ENCODE measurements at places on chromosomes 7 and 10. TPM values are rescaled to one million over a fixed set of nuclear protein-coding genes. Genes with fewer than 3 reads are reported as not detected.
A peak's percentile ranks its signal among the peaks of the same experiment; 100 is the strongest.

The FAM221A gene
- total RNA-seq, result 1.5 TPM

The COL1A2 gene
- total RNA-seq, result 164 TPM

GRCh38 chr7:75818472-75818871 lies 4.9 kb upstream of the CCL24 start:
- H3K27me3 ChIP-seq, result no peaks in the 10 kb centered on the region
- DNase-seq, result no peak
- no peak overlapping the region for H3K4me3 ChIP-seq
- no peaks in the 10 kb centered on the region for H3K4me1 ChIP-seq
- H3K36me3 ChIP-seq, result no peaks in the 10 kb centered on the region
- no peak overlapping the region for H3K27ac ChIP-seq

GRCh38 chr10:110456523-110457091 lies 41.1 kb upstream of the DUSP5 start:
- no peaks in the 10 kb centered on the region for H3K36me3 ChIP-seq
- DNase-seq, result peak; percentile 62
- H3K27me3 ChIP-seq, result no peaks in the 10 kb centered on the region
- no peak overlapping the region for H3K27ac ChIP-seq
- H3K4me1 ChIP-seq, result no peaks in the 10 kb centered on the region

DNA sequence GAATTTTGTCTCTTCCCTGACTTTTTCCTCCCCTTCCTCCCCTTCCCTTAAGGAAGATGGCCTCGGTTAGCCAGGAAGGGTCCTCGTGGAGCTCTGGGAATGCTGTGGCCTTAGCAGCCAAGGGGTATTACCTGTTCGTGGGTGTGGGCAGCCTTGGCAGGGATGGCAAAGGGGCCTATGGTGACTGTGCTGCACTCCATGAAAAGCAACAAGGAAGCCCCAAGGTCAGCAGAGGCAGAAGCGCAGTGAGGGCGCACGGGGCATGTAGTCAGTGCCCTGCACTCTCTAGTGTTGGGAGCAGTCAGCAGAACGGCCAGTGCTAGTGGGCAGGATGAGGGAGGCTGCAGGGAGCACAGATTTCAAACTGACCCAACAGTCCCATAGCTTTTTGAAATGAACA lies 191.8 kb downstream of the ADARB2 start:
- no peak for DNase-seq
- no peaks in the 10 kb centered on the region for H3K4me1 ChIP-seq
- H3K36me3 ChIP-seq, result no peaks in the 10 kb centered on the region
- no peaks in the 10 kb centered on the region for H3K27me3 ChIP-seq
- no peak overlapping the region for H3K27ac ChIP-seq

The ASB10 gene
- not detected for total RNA-seq

- no peak overlapping the region for H3K4me3 ChIP-seq
- H3K27ac ChIP-seq, result no peak overlapping the region
- DNase-seq, result no peak
- H3K4me1 ChIP-seq, result no peaks in the 10 kb centered on the region
- no peaks in the 10 kb centered on the region for H3K27me3 ChIP-seq
Measured at GRCh38 chr7:6293202-6293601, 20.8 kb upstream of the CYTH3 start.

- no peaks in the 10 kb centered on the region for H3K27me3 ChIP-seq
- peaks cover 6% of the 10 kb centered on the region for H3K4me1 ChIP-seq
- DNase-seq, result no peak
- H3K36me3 ChIP-seq, result no peaks in the 10 kb centered on the region
- H3K27ac ChIP-seq, result no peak overlapping the region
Measured at GRCh38 chr10:75351637-75352036, 49.9 kb downstream of the ZNF503 start.

The SLC29A4 gene
- 2.0 TPM for total RNA-seq

GRCh38 chr10:79137826-79138225 lies 69.1 kb downstream of the ZMIZ1 start:
- H3K27me3 ChIP-seq, result no peaks in the 10 kb centered on the region
- no peak overlapping the region for H3K4me3 ChIP-seq
- H3K4me1 ChIP-seq, result peaks cover 83% of the 10 kb centered on the region
- DNase-seq, result no peak

The SPDYE16 gene
- 0.42 TPM for total RNA-seq

The PNLIPRP1 gene
- not detected for total RNA-seq

- H3K27ac ChIP-seq, result peak overlapping the region; percentile 94
Measured at GRCh38 chr10:43396928-43397624, 11.9 kb downstream of the HNRNPF start.

The FRMPD2 gene
- total RNA-seq, result not detected

DNA sequence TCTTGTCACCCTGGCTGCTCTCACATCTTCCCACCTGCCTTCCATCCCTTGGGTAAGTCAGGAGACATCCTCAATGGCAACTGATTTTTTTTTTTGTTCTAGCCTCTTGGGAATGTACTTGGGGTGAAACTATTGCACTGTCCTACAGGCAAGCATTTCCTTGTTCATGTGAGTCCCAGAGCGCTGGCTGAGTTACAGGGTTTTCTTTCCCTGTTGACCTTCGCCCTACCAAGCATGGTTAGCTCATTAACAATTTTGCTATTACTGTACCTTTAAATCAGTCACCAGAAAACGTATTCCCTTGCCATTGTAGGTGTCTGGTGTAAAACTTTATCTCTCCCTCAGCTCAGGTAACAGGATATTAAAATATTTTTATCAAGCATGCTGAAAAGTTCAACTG lies 98.9 kb downstream of the PRLHR start:
- H3K4me3 ChIP-seq, result no peak overlapping the region
- H3K4me1 ChIP-seq, result no peaks in the 10 kb centered on the region
- H3K27ac ChIP-seq, result no peak overlapping the region

- no peaks in the 10 kb centered on the region for H3K36me3 ChIP-seq
- no peak overlapping the region for H3K4me3 ChIP-seq
- no peak overlapping the region for H3K27ac ChIP-seq
- H3K27me3 ChIP-seq, result no peaks in the 10 kb centered on the region
- H3K4me1 ChIP-seq, result peaks cover 7% of the 10 kb centered on the region
- DNase-seq, result no peak
Measured at GRCh38 chr10:125164421-125164820, 4.1 kb upstream of the CTBP2 start.

DNA sequence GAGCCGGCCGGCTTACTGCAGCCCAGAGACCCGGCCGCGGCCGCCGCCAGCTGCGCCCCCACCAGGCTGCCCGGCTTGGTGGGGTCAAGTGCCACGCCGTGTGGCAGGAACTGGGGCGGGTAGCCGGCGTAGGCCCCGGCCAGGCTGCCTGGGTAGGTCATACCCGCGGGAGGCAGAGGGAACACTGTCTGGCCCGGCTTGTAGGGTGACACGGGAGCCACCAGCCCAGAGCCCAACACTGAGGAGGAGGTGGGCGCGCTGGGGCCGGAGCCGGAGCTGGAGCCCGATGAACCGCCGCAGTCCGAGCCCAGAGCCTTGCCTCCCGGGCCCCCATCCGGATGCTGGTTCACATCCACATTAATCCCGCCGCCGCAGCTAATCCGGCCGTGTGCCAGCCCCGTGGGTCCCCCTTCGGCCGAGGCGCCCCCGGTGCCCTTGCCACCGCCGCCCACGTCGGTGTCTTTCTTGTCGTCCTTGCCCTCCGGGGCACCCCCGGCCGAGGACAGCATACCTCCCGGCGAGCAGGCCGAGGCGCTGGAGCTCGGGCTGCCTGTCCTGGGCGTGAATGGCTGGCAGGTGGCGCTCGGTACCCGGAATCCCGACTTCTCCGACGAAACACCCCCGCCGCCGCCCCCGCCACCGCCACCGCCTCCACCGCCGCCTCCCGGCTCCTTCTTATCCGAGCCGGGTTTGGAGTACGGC lies 2.0 kb downstream of the ZNF503 start:
- no peaks in the 10 kb centered on the region for H3K27me3 ChIP-seq
- peak; percentile 86 for DNase-seq
- H3K4me3 ChIP-seq, result peak overlapping the region; percentile 72

DNA sequence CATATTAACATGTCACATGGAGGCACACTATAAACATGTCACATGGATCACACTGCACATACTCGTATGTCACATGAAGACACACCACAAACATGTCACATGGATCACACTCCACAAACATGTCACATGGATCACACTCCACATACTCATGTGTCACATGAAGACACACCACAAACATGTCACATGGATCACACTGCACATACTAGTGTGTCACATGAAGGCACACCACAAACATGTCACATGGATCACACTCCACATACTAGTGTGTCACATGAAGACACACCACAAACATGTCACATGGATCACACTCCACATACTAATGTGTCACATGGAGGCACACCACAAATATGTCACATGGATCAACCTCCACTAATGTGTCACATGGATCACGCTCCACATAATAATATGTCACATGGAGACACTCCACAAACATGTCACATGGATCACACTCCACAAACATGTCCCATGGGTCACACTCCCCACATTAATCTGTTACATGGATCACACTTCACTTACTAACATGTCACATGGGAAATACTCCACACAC lies 195.6 kb upstream of the PFKP start:
- no peak for DNase-seq
- H3K4me1 ChIP-seq, result no peaks in the 10 kb centered on the region
- no peaks in the 10 kb centered on the region for H3K36me3 ChIP-seq
- H3K4me3 ChIP-seq, result no peak overlapping the region
- peaks cover 7% of the 10 kb centered on the region for H3K27me3 ChIP-seq

The INSYN2A gene
- total RNA-seq, result not detected

DNA sequence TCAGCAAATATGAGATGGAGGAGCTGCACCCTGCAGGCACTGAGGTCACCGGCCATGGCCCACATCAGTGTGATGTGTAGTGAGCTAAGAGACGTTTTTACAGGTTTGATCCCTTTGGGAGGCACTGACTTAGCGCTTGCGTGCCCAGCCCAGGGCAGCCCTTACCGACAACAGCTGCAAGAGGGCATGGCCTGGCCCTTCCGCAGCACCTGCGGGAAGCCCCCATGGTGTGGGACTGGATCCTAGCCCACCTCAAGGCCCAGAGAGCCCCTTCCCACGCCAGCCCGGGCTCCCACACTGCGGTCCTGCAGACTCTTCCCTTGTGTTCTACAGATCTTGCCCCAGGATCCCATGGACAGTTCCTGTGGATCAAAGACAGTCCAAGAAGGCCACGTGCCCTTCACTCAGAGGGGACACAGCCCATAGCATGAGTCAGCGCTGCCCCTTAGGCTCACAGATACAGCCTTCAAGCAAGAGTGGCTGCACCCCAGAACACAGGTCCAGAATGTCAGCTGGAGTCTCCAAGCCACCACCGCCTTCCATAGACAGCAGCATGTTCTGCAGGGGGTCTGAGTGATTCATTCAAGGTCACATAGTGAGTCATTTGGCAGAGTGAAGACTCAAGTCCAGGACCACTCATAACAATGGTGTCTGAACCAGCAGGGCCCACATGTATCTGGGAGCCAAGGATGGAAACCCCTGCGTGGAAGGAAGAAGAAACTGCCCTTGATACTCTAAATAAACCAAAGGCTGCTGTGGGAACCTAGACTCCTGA lies 25.4 kb downstream of the TLL2 start:
- H3K4me1 ChIP-seq, result no peaks in the 10 kb centered on the region
- peaks cover 6% of the 10 kb centered on the region for H3K27me3 ChIP-seq
- H3K27ac ChIP-seq, result no peak overlapping the region

DNA sequence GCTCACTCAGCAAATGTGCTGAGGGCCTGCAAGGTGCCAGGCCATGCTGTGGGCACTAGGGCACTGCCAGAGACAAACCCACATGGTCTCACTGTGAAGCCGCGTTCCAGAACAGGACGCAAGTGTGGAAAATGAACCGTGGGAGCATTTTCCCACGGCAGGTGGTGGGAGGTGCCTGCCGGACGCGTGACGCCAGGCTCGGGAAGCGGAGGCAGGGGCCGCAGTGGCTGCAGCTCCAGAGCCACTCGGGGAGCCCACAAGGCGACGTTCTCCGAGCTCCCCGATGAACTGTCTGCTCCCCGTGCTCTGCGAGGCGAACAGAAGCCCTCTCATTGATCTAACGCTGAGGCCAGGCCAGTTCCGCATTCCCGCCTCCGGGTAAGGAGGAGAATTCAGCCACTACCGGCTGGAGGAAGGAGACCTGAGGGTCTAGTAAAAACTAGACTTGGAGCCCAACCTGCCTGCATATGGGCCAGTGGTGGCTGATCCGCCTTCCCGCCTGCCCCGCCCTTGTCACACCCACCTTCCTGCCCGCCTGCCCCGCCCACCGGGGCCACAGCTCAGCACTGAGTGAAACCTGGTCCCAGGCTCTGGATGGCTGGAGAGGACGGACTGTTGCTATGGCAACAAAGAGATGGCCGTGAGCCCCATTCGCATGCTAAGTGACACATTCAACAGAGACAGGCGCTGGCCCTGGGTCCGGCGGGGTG lies 13.1 kb downstream of the ADGRA1 start:
- DNase-seq, result no peak
- no peaks in the 10 kb centered on the region for H3K36me3 ChIP-seq
- no peak overlapping the region for H3K4me3 ChIP-seq

DNA sequence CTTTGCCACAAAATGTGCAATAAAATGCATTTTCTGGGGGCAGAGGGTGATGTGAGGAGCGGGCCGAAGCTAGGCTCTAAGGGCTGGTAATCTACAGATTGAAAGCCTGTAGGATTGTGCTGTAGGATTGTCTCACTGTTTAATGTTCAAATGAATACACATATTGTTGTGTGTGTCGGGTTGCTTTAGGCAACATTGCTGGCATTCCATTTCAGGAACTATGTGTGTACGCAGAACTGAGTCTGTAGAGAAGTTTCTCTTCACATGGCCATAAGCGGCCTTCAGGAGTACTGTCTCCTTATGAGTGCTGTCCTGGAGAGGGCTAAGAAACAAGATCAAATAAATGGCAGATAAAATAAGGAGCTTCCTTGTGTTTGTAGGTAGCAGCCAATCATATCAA lies 540.2 kb downstream of the GATA3 start:
- no peak overlapping the region for H3K27ac ChIP-seq
- H3K36me3 ChIP-seq, result no peaks in the 10 kb centered on the region
- no peak for DNase-seq
- no peaks in the 10 kb centered on the region for H3K4me1 ChIP-seq

The LANCL2 gene
- 17.0 TPM for total RNA-seq

GRCh38 chr7:6012355-6013104 lies 3.5 kb downstream of the AIMP2 start:
- H3K4me3 ChIP-seq, result no peak overlapping the region
- peaks cover 15% of the 10 kb centered on the region for H3K4me1 ChIP-seq
- no peak for DNase-seq
- no peaks in the 10 kb centered on the region for H3K36me3 ChIP-seq
- H3K27ac ChIP-seq, result no peak overlapping the region

DNA sequence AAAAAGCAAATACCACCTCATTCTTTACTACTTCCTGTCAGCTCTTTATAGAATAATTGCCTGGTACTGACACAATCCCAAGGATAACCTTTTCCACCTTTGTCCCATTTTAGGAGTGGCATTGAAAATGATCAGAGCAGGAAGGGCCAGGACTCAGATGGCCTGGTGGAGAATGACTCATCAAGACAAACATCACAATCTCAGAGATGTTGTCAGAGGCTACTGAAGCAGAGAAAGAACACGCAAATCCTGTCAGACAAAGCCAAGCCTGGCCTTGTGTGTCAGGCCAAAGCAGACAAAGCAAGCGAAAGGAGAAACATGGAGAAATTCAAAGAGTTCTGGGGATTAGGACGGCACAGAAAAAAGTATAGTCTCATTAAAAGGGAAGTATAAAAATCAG lies 40.9 kb downstream of the NSUN6 start:
- H3K36me3 ChIP-seq, result no peaks in the 10 kb centered on the region
- no peaks in the 10 kb centered on the region for H3K27me3 ChIP-seq
- DNase-seq, result peak; percentile 65
- no peak overlapping the region for H3K4me3 ChIP-seq
- H3K4me1 ChIP-seq, result peaks cover 21% of the 10 kb centered on the region

The CAMK2B gene
- total RNA-seq, result 0.78 TPM

The CPA4 gene
- total RNA-seq, result 1.9 TPM

GRCh38 chr7:135661311-135662122 lies 797 bp upstream of the STMP1 start:
- H3K4me1 ChIP-seq, result peaks cover 9% of the 10 kb centered on the region
- H3K27ac ChIP-seq, result no peak overlapping the region
- DNase-seq, result no peak
- no peaks in the 10 kb centered on the region for H3K36me3 ChIP-seq

Measured in adrenal gland (tissue), 19 donors.